ENCODE measurements at places on chromosomes 7 and 10. TPM values are rescaled to one million over a fixed set of nuclear protein-coding genes. Genes with fewer than 3 reads are reported as not detected.

CHAT gene
- not detected for total RNA-seq

DNA sequence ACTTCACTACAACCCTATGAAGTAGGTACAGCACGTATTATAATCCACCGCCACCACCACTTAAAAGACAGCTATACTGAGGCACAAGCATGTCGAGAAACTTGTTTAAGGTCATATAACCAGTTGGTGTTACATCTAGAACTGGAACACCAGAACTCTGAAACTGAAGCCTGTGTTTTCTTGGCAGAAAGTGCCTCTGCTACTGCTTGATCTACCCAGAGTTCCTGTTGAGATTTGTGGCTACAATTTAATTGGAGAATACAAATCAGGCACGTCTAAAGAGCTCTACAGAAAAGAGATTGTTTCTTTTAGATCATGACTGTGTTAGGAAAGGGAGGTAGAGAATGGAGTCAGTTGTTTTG, 4.3 kb upstream of the ADD3 start:
- H3K27ac ChIP-seq: no peak overlapping the region
- DNase-seq: no peak
- no peak overlapping the region for H3K4me3 ChIP-seq

DNA sequence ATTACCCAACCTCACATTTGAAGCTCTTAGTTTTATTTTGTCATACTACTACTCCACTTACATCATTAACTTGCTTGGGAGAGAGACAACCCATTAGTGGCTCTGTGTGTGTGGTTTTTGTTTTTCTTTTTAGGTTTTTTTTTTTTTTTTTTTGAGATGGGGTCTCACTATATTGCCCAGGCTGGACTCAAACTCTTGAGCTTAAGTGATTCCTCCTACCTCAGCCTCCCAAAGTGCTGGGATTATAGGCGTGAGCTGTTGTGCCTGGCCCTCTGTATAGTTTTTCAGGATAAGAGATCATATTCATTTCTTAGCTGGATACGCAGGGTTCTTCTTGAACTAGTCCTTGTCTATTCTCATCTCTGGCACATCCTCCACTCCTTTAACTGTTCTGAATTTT, 41.1 kb downstream of the KMT2E start:
- H3K27ac ChIP-seq: no peak overlapping the region
- DNase-seq: no peak
- no peak overlapping the region for H3K4me3 ChIP-seq

DYDC2 gene
- total RNA-seq: not detected

DNA sequence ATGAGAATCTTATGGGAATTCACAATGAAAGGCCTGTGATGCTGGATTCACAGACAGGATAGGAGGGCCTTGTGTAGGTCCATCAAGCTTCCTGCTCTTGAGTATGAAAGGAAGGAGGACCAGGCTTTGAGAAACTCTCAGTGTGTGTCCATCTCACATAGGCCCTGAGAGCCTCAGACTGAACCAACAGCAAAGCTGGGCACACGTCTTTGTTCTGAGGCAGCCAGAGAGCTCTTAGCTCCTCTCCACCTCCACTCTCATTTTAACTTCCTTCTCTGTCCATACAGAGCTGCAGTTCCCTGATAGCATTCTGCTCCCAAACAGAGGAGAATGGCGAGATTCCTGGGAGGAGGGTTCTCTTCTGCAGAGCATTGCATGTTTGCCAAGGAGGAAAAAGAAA, 515.6 kb downstream of the CALN1 start:
- H3K27me3 ChIP-seq: no peaks in the 10 kb centered on the region
- no peaks in the 10 kb centered on the region for H3K4me1 ChIP-seq
- no peak overlapping the region for H3K4me3 ChIP-seq
- no peak for DNase-seq
- no peak overlapping the region for H3K27ac ChIP-seq

DNA sequence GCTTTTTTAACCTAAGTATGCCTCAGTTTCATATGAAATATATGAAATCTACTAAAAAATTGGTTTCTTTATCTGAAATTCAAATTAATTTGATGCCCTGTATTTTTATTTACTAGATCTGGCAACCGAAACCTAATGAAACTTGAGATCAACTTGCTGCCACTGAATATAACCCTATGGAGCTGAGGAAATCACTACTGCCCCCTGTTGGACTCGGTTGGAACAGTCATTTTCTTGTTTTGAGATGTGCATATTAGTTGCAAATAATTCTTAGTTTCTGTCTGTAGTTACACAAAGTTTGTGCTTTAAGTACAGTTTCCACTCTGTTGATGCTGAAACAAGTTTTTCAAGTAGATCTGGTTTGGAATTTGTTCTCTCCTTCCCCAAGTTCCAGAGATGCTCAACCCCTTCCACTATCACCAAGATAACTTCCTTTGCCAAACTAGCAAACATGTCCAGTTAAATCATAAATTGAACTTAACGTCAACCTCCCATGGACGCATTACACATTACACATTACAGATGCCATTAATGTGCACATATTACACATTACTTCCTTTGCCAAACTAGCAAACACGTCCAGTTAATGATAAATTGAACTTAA, 22.2 kb upstream of the EXOC4 start:
- no peak overlapping the region for H3K27ac ChIP-seq
- no peaks in the 10 kb centered on the region for H3K4me1 ChIP-seq
- H3K27me3 ChIP-seq: peaks cover 9% of the 10 kb centered on the region

DNA sequence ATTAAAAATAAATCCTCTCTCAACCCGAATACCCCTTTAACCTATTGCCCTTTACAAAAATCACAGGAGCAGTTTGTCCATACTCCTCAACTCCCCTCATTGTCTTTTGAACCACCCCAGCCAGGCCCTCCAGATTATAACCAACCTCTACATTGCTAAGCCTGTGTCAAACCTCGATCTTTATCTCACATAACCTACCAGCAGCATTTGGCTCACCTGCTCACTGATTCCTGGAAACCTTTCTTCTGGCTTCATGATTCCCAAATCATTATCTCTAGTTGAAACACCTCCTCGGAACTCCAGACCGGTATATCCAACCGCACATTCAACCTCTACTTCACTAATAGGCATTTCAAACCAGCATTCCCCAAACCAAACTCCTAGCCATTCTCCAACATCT, 11.8 kb downstream of the SEC61G start:
- H3K27ac ChIP-seq: no peak overlapping the region
- no peaks in the 10 kb centered on the region for H3K27me3 ChIP-seq
- H3K36me3 ChIP-seq: peaks cover 28% of the 10 kb centered on the region
- no peaks in the 10 kb centered on the region for H3K4me1 ChIP-seq
- no peak overlapping the region for H3K4me3 ChIP-seq

- no peak for DNase-seq
- no peak overlapping the region for H3K4me3 ChIP-seq
- peaks cover 7% of the 10 kb centered on the region for H3K27me3 ChIP-seq
- no peaks in the 10 kb centered on the region for H3K4me1 ChIP-seq
- H3K27ac ChIP-seq: no peak overlapping the region
These were observed 103.2 kb downstream of the CCDC3 start for GRCh38 chr10:12898271-12898670.

GRCh38 chr7:7699380-7699779, 19.0 kb downstream of the RPA3 start:
- no peak for DNase-seq
- no peak overlapping the region for H3K4me3 ChIP-seq
- H3K27me3 ChIP-seq: no peaks in the 10 kb centered on the region

MKI67 gene
- total RNA-seq: 256 TPM

CYP3A5 gene
- total RNA-seq: not detected

DNA sequence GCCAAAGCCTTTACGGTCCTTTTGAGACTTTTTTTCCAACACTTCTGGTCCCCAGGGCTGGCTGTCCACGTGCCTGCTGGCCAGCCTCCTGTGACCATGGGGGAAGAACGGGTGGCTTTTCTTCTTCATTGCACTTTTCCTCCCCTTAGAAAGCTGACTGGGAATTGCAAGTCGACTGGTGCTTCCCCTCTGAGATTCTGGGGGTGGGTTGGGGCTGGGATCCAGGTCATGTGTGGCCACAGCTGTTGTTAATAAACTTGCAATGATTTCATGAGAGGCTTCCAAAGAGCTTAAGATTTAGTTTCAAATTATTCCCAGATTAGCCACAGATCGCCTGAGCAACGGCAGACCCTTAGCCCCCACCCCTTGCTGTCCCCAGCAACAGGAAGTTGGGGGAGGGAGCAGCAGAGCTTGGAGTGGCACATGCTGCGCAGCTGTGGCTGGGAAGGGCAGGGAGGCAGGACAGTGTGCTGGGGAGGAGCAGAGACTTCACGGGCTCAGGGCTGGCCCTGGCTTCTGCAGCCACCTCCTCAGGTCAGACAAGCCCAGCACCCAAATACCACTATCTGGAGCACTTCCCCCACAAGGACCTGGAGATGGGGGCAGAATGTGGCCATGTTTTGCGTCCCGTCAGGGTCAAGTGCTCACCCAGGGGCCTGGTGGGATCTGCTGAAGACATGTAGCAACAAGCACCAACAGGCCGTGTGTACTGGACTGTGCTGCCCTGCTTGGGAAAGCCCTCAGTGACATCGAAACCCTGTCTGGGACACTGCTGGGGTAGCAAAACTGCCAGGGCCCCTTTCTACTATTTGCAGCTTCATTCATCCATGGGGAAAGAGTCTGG, 147.1 kb downstream of the RNF216 start:
- peaks cover 20% of the 10 kb centered on the region for H3K36me3 ChIP-seq
- no peak overlapping the region for H3K4me3 ChIP-seq
- H3K27ac ChIP-seq: no peak overlapping the region

DNA sequence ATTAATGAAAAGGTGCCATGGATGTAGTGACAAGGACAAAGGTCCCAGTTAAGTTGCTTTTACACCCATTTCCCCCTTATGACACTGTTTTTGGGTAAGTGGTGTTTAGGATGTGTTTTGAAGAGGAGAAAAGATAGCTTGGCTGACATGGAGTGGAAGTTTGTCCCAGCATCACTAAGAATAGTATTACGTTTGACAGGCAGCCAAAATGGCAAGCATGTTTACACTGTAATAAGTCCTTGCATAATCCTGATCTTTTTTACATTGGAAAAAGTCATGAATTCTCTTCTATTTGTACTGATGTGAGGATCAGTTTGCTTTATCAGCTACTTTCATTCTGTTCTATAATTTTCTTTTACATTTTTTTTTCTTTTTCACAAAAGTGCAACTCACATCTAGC, 137.8 kb downstream of the CHRM2 start:
- no peak overlapping the region for H3K27ac ChIP-seq
- DNase-seq: no peak
- no peak overlapping the region for H3K4me3 ChIP-seq
- H3K36me3 ChIP-seq: no peaks in the 10 kb centered on the region
- no peaks in the 10 kb centered on the region for H3K27me3 ChIP-seq
- H3K4me1 ChIP-seq: no peaks in the 10 kb centered on the region

DNA sequence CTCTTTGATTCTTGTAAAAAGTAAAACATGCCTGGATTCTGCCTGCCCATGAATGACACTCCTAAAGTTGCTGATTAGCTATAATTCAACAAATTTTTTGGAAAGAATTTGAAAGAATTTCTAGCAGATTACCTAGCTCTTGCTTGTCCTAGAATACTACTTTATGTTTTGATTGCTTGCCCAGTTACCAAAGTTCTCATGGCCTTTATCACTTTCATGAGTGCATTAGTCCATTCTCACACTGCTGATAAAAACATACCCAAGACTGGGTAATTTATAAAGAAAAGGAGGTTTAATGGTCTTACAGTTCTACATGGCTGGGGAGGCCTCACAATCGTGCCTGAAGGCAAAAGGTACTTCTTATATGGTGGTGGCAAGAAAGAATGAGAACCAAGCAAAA, 1137.3 kb downstream of the SORCS1 start:
- no peak overlapping the region for H3K4me3 ChIP-seq
- no peak for DNase-seq
- no peaks in the 10 kb centered on the region for H3K36me3 ChIP-seq

STOX1 gene
- 0.67 TPM for total RNA-seq

DNA sequence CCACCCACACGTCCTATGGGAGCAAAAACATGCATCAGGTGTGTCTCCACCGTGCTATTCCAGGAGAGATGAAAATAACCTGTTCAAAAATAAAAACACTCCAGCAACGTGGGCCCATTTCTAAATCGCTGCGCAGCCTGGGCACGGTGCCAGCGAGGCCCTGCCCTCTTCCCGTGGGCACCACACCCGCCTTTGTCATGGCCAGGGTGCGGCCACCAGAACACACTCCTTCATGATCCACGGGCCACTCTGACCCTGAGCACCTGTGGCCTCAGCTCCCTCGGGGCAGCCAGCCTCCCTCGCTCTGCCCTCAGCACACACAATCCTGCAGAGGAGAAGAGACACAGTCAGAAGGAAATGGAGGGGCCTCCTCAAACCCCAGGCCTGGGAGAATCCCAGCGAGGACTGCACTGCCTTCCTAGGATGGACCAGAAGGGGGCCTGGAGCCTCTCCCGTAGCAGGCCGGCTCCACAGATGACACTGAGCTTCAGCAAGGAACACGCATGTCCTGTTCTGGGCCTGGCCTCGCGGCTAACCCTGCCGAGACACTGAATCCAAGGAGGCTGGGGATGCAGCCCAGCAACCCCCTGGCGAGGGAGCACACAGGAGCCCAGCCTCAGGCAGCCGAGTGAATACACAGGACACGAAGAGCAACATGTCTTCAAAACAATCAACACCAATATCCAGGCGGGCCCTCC, 169.0 kb downstream of the MAD1L1 start:
- H3K27me3 ChIP-seq: no peaks in the 10 kb centered on the region
- H3K36me3 ChIP-seq: peaks cover 23% of the 10 kb centered on the region
- peak overlapping the region; percentile 38 for H3K27ac ChIP-seq
- no peak for DNase-seq
- H3K4me1 ChIP-seq: peaks cover 13% of the 10 kb centered on the region
- H3K4me3 ChIP-seq: no peak overlapping the region

- no peak overlapping the region for H3K27ac ChIP-seq
- H3K4me1 ChIP-seq: peaks cover 6% of the 10 kb centered on the region
These were observed 2.5 kb downstream of the SNCG start for GRCh38 chr10:86960863-86961434.

GRCh38 chr7:138668229-138668596, 32.9 kb downstream of the SVOPL start:
- no peak overlapping the region for H3K4me3 ChIP-seq
- H3K27ac ChIP-seq: no peak overlapping the region
- H3K27me3 ChIP-seq: peaks cover 16% of the 10 kb centered on the region
- DNase-seq: no peak
- H3K36me3 ChIP-seq: peaks cover 7% of the 10 kb centered on the region

- H3K4me1 ChIP-seq: no peaks in the 10 kb centered on the region
- H3K27me3 ChIP-seq: no peaks in the 10 kb centered on the region
- peaks cover 7% of the 10 kb centered on the region for H3K36me3 ChIP-seq
- peak overlapping the region; percentile 19 for H3K27ac ChIP-seq
- no peak overlapping the region for H3K4me3 ChIP-seq
- DNase-seq: no peak
These were observed 46.0 kb downstream of the MKI67 start for GRCh38 chr10:128080231-128080630.

- H3K27ac ChIP-seq: no peak overlapping the region
- H3K36me3 ChIP-seq: no peaks in the 10 kb centered on the region
- DNase-seq: no peak
- no peak overlapping the region for H3K4me3 ChIP-seq
These were observed 331.2 kb upstream of the FZD1 start for GRCh38 chr7:90933041-90933440.

- H3K36me3 ChIP-seq: no peaks in the 10 kb centered on the region
- no peak overlapping the region for H3K4me3 ChIP-seq
- H3K27ac ChIP-seq: no peak overlapping the region
- no peak for DNase-seq
- H3K27me3 ChIP-seq: no peaks in the 10 kb centered on the region
- H3K4me1 ChIP-seq: no peaks in the 10 kb centered on the region
These were observed 187.6 kb downstream of the ADARB2 start for GRCh38 chr10:1549591-1550290.

Data from activated naive CD8-positive, alpha-beta T cell treated with anti-CD3 and anti-CD28 coated beads, Interleukin-2, amount 10 ng/mL, durations not matched to agents 7 days and 5 days (primary cell).